Stimulated activated naive CD8-positive, alpha-beta T cell treated with anti-CD3 and anti-CD28 coated beads, Interleukin-15, amount 100 ng/mL, for 72 hours (primary cell): ENCODE measurements at places on chromosomes 2 and 18.

DNA sequence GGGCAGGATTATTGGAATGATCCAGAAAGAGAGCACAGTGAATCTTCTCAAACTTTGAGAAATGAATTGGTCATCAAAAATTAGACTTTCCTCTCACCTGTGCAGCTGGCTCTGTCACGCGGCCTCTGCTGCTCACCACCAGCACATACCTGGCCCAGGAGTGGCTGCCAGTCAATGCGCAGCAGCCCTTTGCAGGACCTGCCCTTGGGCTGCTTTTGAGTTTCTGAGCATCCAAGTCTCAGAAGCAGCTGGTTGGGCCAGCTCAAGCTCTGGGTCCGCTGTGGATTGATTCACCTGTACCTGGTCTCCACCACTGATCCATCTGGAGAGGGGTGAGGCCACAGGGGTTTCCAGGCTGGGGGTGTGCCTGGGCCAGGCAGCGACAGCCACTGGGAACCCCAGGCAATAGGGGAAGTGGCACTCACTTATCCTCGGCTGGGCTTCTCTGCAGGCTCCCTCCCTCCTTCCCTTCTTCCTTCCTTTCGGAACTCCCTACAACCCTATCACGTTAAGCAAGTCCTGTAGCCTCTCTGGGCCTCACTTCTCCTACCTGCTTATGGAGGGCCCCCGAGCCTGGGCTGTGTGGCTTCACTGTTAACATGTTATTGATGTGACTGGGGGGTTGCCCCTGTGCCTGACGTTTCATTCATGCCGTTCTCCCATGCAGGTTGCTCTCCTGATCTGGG, 48.1 kb downstream of the SH3BP4 start:
- no peak for DNase-seq

GRCh38 chr2:120514521-120514920, 168.6 kb downstream of the INHBB start:
- no peak for DNase-seq

DNA sequence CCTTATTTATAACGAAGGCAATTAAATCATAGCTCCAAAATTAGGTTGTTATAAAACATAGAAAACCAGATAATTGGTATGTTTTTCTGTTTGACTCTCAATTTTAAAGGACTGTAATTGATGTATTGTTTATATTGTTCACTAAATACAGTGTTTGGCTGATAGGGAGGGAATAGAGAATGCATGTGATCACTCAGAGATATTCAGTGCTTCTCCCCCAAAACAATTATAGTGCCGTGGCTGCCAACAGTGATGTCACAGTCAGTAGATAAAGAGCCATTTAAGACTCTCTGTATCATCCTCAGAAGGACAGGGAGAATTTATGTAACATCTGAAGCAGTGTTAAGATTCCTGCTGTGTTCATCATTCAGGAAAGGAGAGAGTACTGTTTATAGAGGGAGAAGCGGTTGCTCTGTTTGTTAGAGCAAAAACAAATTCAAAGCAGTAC, 69.6 kb downstream of the PHLPP1 start:
- DNase-seq = no peak

DNA sequence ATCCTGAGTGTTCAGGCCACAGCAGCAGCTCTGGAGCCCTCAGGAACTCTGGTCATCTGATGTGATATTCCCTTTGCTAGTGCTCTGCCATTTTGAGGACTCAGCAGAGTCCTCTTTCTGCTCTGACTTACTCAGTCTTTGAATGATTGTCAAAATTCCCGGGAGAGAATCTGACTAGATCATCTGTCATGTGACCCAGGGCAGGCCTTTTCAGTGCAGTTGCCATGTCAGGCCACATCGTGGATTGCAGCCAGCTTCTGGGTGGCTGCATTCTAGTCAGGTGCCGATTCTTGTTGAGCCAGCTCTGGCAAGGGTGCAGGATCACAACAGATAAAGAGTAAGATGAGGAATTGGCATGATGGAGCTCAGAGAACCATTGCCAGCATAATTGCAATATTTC, 795.6 kb downstream of the CPS1 start:
- DNase-seq = no peak

DNA sequence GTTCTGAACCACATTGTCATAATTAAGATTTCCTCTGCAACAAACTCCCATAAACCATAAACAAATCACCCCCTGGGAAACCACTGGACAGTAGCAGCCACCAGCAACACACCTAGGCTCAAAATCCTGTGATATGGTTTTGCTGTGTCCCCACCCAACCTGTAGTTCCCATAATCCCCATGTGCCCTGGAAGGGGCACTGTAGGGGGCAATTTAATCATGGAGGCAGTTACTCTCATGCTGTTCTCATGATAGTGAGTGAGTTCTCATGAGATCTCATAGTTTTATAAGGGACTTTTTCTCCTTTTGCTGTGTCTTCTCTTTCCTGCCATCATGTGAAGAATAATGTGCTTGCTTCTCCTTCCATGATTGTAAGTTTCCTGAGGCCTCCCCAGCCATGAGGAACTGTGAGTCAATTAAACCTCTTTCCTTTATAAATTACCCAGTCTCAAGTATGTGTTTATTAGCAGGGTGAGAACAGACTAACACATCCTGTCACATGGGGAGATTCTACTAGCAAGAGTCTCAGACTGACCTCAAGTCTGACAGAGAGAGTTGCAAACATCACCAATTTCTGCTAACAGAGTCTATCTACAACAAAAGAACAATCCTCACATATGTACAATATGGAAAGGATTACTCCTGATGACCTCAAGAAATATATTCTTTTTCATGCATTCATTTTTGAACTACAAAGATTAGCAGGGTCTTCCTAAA, 182.6 kb downstream of the GRB14 start:
- no peak for DNase-seq

DNA sequence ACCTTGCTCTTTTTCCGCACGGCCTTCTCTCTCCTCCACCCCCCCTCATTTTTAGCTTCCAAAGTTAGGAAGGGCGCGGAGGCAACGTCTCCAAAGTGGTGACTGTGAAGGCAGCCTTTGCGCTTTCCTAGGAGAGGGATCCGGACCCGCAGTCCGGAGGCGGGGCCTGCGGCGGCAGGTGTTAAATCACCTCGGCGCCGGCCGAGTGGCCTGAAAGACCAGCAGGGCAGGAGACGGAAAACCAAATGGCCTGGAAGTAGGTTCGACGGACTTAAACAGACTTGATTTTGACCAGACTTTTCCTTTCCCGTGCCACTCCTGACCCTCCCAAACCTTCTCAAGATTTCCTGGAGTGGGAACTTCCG, 615 bp downstream of the GORASP2 start:
- no peak for DNase-seq

GRCh38 chr18:23595591-23595990, 9.3 kb upstream of the NPC1 start:
- no peak for DNase-seq

GRCh38 chr2:45312275-45312674, 298.8 kb downstream of the SRBD1 start:
- DNase-seq = no peak

DNA sequence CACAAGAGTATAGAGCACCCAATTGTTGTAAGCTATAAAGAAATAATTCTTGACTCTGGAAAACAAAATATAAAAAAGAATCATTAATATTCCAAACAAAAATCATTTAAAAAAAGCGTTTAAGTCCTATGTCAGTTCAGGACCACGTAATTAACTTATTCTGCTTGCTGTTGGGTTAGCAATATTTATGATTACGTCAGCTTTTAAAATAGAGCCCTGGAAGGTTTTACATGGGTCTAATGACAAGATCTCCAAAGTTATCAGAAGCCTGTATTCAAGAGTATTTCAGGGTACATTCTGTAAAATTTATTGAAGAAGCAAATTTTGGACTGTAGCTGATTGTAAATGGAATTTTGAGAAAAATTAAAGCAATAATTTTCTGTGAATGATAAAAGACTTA, 521.6 kb downstream of the DCC start:
- DNase-seq = no peak

DNA sequence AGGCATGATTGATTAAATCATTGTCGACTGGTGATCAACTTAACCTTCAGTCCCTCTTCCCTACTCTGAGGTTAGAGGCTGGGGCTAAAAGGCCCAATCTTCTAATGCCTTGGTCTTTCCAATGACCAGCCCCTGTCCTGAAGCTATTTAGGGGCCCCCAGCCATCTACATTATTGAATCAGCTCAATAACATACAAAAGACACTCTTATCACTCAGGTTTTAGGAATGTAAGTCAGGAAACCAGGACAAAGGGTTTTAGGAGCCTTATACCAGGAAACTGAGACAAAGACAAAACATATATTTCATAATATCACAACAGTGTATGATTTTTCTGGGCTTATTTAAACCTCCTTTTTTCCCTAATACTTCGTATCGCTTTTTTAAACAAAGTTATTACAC, 198.6 kb downstream of the RNF152 start:
- no peak for DNase-seq

DNA sequence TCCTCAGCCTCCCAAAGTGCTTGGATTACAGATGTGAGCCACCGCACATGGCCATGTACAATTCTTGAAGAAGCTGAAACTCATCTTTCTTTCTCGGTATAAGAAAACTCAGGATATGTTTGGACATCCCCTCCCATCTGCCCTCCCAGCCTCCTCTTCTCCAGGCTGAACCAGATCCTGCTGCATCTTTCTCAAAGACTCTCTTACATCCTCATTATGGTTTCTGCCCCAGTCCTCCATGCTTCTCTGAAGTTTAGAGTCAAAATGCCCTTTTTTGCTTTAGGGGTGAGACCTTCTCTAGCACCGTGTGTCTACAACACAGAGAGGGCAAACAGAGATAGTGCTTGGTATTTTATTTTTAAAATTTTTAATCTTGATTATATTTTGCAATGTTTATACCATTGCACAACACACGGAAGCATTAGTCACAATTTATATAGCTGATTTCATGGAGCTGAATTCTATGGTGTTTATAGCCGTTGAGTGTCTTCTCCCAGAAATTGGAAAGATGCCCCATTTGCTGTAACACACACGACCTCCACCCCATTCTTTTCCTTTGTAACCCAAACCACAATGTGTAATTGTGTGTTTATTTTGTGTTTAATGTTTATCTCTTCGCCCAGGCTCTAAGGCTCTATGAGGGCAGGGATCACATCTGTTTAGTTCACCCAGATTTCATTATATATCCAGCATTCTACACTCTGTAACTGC, 206.0 kb upstream of the TNP1 start:
- DNase-seq = no peak

- no peak for DNase-seq
Observed at GRCh38 chr2:11904029-11904428, 157.6 kb downstream of the LPIN1 start.

- DNase-seq = no peak
Observed at GRCh38 chr18:39188278-39188677, 1622.7 kb upstream of the CELF4 start.

DNA sequence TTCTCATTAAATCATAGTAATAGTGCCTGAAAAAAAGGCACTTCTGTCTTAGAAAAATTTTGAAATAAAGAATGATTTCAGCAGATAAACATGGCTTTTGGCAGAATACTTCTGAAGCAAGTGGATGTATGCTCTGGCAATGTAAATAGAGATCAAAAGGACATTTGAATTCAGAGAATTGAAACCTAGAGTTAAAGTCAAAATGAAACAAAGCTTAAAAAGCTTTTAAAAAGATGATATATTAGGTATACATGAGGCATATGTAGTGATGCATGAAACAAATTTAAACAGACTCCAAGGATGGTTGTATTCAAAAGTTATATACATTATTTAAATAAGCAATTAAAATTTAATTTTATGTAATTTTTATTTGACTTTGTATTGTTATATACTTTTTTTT, 1344.5 kb upstream of the TMEFF2 start:
- DNase-seq = no peak

GRCh38 chr2:121125350-121125749, 159.7 kb downstream of the TFCP2L1 start:
- DNase-seq = no peak

DNA sequence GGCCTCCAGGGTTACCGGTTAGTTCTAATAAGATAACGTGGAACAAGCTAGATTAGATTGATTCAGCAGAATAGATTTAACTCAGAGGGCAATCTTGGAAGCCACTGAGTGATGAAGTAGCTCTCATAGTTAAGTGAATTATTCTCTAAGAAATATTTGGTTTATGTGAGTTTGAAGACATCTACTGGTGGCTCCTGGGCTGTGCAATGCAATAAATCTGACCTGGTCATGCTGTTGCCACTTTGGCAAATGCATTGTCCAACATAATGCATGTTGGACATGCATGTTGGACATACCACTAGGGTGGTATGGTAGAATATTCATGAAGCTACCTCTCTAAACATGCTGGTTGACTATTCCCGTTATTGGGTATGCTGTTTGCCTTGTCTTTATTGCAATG, 493.7 kb upstream of the VRK2 start:
- no peak for DNase-seq

- DNase-seq = no peak
Observed at GRCh38 chr2:102425441-102426132, 2.6 kb downstream of the IL18RAP start.

DNA sequence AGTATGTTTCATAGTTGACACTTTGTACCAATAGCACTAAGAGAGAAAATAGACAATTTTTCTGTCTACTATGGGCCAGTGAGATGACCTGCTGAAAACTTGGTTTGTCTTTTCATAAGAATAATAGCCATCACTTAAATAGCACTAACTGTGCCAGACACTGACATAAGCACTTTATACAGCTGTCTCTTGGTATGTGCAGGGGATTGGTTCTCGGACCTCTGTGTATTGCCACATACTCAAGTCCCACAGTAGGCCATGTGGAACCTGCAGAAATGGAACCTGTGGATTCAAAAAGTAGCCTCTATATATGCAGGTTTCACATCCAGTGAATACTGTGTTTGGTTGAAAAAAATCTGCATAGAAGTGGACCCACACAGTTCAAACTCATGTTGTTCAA, 126.7 kb downstream of the XRCC5 start:
- no peak for DNase-seq

- no peak for DNase-seq
Observed at GRCh38 chr2:62856228-62857040, 150.9 kb downstream of the EHBP1 start.
